ENCODE measurements at places on chromosomes 6 and 20.

GRCh38 chr6:109454496-109455436, 806 bp downstream of the MICAL1 start:
- DNase-seq: peak; percentile 80

DNA sequence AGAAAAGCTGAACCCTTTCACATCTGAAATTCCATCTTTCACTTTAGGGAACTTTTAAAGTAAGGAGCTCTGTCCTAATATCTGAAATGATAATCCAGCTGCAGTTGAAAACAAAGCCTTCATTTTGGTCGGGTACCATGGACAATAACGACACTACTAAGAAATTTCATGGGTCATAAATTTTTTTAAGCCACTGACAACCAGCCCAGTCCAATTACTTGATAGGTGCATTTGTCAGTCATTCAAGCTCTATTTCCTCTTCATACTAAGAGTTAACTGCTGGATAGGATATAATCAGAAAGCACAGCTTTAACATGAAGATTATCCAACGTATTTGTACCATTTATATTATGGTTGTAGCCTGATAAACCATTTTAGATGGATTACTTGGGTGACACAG, 52.5 kb downstream of the MMUT start:
- no peak for DNase-seq

DNA sequence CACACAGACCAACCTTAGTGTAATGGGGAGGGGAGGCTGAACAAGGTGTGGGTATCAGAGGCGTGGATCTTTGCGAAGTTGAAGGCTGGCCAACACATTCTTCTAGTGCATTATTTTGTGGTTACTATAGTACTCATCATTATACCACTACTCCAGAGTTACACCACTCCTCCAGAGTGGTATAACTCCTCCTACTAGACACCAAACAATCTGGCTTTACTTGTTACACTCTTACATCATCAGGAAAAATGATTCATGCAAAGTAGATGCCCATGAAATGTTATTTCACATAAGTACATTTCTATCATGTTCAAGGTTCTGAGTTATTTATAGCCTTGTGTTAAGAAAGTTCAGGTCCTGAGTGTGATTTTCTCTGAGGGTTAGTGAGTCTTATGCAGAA, 443.1 kb upstream of the OPRM1 start:
- DNase-seq: no peak

DNA sequence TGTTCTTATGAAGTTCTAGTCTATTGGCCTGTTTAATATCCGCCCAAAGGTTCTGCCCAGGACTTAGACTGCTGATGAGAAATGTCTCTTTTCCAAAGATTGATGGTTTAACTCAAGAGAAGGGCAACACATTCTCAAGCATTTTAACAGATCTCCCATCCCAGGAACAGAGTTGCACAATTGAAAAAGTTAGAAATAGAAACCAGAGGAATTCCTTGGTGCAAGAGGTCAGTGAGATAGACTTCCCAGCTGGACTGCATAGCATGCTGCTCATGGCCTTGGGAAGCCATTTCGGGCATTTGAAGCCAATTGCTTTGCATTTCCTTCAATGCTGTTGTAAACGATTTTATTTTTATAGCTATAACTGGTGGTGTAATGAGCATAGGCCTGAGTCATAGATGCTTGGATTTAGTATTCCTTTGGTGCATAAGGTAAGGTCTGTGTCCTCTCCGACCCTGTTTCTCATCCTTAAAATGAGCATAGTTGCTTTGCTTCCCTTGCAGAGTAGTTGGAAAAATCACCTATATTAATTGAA, 292.2 kb upstream of the JAG1 start:
- DNase-seq: no peak

GRCh38 chr6:156809034-156809433, 31.9 kb downstream of the ARID1B start:
- no peak for DNase-seq

- no peak for DNase-seq
Observed at GRCh38 chr6:168721571-168721970, 280.6 kb downstream of the SMOC2 start.

DNA sequence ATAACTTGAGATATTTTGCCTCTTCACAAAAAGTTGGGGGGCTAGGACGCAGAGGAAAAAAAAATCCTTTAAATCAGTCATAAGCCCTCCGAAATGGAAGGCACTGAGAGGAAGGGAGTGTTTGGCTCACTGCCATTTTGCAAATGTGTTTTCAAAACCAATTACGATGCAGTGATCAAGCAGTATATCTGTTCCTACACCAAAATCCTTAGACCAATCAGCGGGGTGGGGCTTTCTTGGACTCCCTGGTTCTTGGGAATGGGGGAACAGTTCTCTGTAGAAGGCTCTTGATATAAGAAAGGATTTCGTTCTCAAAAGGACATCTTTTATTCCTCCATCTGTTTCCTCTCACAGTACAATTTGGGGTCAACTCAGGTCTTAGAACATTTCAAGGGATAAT, 478.6 kb upstream of the JARID2 start:
- DNase-seq: no peak

DNA sequence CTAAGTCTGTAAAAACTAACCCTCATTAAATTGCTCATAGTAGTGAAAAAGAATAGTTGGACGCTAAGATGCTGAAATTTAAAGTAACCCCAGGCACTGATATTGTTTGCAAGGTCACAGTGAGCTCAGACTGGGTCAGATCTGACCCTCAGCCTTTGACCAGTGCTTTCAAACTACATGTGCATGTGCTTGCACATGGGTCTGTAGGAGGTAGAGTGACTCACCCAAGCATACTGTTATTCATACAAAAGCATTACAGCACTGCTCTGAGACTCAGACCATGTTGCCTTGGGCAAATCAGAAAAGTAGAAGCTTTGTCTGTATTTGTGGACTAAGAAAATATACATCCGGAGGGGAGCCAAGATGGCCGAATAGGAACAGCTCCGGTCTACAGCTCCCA, 326.4 kb upstream of the MARCKS start:
- DNase-seq: no peak

GRCh38 chr6:53031281-53031680, 33.9 kb upstream of the FBXO9 start:
- no peak for DNase-seq

- DNase-seq: no peak
Observed at GRCh38 chr6:167796192-167796981, 30.3 kb upstream of the AFDN start.

DNA sequence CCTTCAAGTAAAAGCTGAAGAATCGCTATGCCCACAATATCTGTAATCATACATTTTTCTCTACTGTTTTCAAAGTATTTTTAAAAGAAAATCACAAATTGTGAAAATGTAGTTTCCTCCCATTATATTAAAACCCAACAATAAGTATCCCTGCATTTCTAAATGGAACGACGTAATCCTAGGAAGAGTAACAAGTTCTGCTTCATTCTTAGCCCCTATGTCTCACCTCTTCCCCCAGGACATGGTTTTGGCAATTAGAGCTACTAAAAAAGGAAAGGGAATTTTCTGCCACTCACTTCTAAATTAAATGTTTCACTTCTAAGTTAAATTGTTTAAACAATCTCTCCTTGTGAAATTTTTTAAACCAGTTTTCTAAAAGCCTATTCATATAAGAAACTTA, 47.4 kb downstream of the TBPL1 start:
- no peak for DNase-seq

DNA sequence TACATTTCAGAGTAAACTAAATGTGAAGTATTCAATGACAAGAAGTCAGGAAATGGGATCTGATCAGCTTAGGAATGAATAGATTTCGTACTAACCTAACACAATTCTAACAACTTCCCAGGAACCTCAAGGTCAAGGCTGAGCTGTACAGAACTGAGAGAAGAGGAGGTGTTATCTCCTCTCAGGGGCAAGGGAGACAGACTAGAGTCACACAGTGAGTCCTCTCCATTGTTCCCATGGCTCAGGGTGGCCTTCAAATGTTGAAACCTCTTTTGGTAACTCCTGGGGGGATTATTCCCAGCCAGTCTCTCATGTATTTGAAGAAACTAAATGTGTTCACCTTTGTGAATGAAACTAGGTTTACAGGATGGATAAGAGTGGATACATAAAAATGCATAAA, 27.7 kb downstream of the ELOVL2 start:
- DNase-seq: no peak

- DNase-seq: no peak
Observed at GRCh38 chr20:37297066-37297736, 7.7 kb downstream of the MANBAL start.

DNA sequence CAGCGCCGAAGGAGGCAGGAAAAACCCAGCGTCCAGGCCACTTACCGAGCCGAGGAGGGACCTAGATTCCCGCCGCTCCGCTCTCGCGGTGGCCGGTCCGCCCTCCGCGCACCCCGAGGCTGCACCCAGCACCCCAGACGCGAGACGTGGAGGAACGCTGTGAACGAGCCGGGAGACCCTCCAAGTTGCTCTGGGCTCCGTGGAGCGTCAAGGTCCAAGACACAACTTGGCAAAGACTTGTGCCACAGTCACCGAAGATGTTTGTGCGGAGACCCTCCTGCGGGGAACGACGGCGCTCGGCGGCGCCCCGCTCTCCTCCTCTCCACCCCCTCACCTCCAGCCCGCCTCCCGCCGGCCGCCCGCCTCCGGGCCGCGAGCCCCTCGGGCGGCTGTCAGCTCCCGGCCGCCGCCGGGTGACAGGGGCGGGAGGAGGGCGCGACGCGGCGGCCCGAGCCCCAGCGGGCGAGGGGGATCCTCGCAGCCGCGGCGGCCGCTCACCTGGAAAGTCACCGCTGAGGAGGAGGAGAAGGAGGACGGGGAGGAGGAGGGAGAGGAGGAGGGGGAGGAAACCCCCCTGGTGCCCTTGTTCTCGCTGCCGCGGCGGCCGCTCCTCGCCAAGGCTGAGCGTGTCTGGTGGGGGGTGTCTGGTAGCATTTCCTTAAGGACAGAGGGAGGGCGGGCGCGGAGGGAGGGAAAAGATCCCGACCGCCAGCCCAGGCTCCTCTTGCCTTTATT, 637 bp upstream of the HIVEP2 start:
- peak; percentile 70 for DNase-seq

DNA sequence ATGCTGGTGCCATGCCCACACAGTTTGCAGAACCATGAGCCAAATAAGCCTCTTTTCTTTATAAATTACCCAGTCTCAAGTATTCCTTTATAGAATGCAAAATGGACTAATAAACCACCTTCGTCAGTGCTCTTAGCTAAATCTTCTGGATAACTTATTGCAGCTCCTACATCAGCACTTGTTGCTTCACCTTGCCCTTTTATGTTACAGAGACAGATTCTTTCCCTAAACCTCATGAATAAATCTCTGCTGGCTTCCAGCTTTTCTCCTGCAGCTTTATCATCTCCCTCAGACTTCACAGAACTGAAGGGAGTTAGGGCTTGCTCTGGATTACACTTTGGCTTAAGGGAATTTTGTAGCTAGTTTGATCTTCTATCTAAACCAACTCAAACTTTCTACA, 22.6 kb downstream of the NUP153 start:
- no peak for DNase-seq

- DNase-seq: no peak
Observed at GRCh38 chr6:154251116-154251515, 105.5 kb downstream of the IPCEF1 start.

GRCh38 chr6:96522465-96523009, 931 bp downstream of the UFL1 start:
- no peak for DNase-seq

DNA sequence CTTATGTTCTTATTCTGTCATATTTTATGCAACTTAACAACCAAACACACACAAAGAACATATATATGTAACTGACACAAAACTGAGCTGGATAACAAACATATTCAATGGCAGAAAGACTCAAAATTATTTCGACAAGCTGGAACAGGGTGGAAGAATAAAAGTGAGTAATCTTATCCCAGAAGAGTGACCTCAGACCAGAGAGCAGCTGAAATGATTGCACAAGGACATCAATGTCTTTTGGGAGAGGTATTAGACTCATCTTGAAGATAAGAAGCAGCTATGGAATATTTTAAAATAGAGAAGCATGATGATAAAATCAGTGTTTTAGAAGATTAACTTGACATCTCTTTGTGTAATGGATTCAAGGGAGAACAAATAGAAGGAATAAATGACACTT, 191.6 kb upstream of the PRDM1 start:
- no peak for DNase-seq

- no peak for DNase-seq
Observed at GRCh38 chr6:151376440-151376839, 14.9 kb downstream of the ZBTB2 start.

- no peak for DNase-seq
Observed at GRCh38 chr20:10093087-10093591, 58.4 kb downstream of the ANKEF1 start.

GRCh38 chr6:137254966-137255365, 35.8 kb upstream of the IFNGR1 start:
- DNase-seq: no peak

GRCh38 chr6:15804164-15805154, 141.6 kb upstream of the DTNBP1 start:
- no peak for DNase-seq

DNA sequence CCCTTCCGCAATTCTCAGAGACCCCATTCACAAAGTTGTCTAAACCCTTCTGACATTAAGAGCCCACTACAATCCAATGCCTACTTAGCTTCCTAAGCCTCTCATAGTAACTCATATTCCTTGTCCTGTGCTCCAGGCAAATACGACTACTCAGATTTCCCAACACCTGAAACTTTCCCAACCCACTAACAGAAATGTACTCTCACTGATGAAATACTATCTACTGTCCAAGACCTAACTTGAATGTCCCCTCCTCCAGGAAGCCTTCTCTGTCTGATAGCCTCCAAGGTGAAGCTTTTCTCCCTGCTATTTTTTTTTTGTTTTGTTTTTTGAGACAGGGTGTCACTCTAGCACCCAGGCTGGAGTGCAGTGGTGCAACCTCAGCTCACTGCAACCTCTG, 30.4 kb downstream of the GPLD1 start:
- no peak for DNase-seq

DNA sequence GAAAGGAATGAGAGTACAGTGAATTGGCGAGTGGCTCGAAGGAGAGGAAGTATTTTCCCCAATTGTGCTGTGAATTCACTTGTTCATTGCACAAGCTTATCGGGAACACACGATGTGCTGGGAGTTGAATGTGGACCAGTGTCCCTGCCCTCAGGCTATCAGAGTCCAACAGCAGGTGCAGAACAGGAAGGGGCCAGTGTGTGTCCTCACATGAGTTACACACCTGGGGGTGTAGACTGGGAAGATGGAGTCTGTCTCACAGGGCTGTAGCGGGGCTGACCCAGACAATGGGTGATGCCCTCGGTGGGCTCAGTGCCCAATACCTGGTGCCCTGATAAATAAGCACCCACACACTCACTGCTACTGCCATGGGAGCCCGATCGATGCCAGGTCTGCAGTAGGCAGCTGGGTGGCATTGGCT, 14.4 kb downstream of the DUSP22 start:
- DNase-seq: no peak

DNA sequence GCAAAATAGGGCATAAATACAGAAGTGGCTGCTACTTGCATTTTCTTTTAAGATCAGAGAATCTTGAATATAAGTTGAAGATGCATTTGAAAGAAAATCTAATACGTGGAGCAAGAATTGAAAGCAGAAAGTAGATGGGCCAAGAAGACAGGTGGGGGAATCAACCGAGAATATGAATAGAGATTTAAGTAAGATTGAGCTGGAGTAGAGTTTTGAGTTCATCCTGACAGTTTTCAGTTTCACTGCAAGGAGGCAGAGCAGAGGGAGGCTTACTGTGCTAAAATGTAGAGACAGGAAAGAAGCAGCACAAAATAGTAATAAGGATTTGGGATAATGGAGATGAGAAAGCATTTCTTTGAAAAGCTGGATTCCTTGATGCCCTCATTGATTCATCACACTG, 214.5 kb downstream of the GJA1 start:
- no peak for DNase-seq

GRCh38 chr20:13875265-13875811, 90.5 kb downstream of the NDUFAF5 start:
- DNase-seq: no peak

- DNase-seq: no peak
Observed at GRCh38 chr6:6512711-6513110, 75.8 kb upstream of the LY86 start.

All from activated T-cell treated with anti-CD3 and anti-CD28 coated beads, Interleukin-2, amount 50 U/mL, for 48 hours (primary cell).